ENCODE measurements at places on chromosomes 13 and 19.

DNA sequence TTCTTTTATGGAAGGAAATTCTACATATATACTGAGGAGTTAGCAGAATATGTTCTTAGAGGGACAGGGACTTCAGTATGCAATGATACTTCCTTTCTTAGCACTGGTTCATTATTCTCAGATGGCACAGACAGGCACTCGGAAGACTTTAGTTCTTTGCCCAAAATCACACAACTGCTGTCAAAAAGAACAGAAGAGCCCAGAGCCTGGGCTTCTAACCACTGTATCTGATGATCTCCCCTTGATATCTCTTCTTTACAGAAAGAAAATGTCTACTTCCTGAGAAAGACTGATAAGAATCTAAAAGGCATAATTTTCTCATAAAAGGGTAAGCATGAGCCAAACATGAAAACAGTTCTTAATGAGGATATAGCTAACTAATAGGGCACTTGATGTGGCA lies 2034.2 kb upstream of the PRR20A start:
- no peak for ATAC-seq

DNA sequence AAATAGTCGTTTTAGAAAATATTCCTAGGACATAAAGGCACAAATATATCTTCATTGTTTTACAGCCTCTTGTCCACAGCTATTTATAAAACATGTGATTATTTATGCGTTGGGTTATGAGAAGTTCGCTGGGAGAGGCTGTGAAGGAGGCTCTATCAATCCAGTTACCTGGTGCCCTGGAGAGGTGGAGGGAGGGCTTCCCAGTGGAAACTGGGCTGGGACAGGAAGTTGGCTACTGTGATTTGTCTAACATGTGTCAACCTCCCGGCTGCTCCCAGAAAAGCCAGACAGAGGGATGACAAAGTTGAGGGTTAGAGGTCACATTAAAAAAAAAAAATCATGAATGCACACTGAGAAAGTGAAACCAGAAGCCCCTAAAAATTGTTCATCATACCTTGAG lies 346.5 kb downstream of the ZNF536 start:
- no peak for ATAC-seq

GRCh38 chr13:107034236-107034872 lies 466.4 kb upstream of the ARGLU1 start:
- no peak for ATAC-seq

- no peak for ATAC-seq
Observed at GRCh38 chr13:34006011-34006410, 188.1 kb downstream of the RFC3 start.

DNA sequence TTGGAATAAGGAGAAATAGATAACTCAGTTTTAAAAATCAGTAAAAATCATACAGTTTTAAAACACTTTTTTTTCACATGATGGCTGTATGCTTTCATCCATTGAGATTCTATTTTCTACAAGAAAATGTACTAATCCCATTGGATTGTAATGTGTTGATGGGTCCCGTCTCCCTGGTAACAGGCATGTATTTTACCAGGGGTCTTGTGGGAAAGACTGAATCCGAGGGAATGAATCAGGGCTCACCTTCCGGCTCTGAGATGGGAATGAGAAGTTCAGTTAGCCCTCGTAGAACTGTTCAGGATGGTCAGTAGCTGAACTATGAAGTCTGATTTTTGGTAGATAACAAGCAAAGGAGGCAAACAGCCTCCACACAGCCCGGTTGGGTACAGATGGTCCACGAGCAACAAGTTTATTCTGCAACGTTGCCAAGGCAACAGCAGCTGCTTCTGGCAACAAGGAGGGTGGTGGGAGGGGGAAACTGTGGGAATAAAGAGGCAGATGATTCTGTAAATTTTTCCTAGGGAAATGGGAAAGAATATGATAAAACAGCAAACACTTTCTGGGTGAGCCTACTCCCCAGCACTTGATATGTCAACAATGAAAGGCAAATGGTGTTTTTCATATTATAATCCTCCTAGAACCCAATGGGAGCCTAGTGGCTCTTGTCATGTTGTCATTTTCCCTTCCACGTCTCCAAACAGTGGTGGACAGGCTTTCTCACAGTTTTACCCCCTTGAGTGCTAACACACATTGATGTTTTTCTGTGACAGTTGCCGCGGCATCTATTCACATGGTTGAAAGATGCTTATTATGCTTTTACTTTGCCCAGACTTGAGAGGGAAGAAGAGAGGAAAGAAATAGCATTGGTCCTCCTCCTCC lies 12.4 kb upstream of the SIAH3 start:
- no peak for ATAC-seq

GRCh38 chr19:3810708-3811355 lies 24.7 kb upstream of the MATK start:
- ATAC-seq = no peak

DNA sequence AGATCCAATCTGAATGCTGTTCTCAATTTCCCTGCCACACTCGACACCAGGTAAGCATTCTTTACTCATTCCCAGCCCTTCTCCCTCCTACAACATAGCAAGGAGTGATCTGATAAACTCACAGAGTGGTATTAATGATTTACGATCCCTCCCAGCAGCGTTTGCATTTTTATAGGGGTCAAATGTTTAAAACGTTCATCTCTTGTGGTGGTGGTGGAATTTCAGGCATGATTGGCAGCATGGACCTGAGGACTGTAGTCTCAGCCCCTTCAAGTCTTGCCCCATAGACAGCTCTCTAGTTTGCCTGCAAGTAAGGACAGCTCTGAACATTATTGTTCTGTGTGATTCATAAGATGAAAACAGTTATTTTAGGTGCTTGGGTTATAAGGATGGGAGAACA lies 565.7 kb downstream of the EFNB2 start:
- ATAC-seq = no peak

- ATAC-seq = no peak
Observed at GRCh38 chr13:93265800-93266199, 39.2 kb downstream of the GPC6 start.

DNA sequence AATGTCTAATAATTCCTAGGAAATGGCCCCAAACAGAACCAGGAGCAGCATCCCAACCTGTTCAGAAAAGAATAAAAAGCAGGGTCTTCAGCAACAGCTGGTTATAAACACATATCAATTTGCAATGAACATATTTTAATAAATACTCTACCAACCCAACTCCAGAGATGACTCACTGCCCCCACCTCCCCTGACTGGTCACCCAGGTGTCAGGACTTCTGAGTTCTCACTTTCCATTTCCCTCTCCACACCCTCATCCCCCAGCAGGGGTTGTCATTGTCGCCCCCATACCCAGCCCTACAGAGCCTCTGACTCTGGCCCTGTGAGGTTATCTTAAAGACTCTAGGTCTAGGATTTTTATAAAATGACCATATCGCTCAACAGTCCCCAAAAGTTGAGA lies 6.9 kb downstream of the SERPINE3 start:
- no peak for ATAC-seq

- ATAC-seq = no peak
Observed at GRCh38 chr13:114313061-114313860, 1.0 kb upstream of the CHAMP1 start.

DNA sequence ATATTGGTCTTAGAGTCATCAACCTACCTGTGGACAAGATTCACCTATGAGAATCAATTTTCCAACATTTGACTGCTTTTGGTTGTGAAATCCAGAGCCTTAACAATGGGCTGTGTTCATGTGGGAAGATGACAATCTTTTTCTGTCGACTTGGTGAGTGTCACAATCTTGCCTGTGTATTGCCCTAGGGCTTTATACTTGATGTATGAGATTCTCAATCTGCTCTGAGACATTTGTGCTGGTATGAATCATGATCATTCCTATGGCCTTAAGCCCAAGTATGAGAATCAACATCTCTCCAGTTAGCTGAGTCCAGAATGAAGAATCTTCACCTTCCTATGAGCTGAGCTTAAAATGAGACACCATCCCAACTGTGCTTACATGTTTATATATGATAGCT lies 68.7 kb downstream of the ZNF726 start:
- ATAC-seq = no peak

DNA sequence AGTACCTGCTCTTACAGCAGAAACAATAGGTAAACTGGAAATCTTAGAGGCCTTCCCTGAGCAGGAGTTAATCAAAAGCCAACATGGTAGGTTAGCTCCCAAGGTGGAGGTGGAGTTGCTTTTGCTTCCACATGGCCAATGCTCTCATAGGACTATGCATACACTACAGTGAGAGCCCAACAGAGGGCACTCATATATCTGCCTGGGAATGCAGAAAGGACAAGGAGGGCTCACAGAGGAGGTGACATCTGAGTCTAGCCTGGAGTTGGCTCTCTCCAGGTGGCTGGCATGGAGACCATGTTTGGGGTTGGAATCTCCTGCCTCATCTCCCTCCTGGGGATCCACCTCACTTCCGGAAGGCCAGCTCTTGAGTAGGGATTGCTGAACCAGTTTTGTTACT lies 34.6 kb downstream of the ATP8A2 start:
- no peak for ATAC-seq

DNA sequence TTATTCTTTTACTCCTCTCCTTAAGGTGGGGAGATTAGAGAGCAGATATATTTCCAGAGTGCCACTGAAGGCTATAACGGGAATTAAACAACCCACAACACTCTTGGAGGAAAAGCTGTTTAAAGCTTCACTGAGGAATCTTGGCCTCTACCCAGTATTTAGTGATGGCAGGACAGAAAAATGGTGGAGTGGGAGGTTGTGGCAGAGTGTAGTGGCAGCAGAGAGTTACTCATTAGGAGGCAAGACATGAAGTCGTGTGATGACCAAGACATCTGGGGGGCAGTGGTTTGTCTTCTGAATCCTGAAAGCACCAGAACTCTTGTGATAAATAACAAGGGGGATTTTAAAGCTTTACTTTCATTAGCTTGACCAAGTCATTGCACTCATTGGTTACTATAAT lies 563.5 kb upstream of the SLITRK5 start:
- ATAC-seq = no peak

- ATAC-seq = no peak
Observed at GRCh38 chr13:19822673-19823072, 39.9 kb upstream of the PSPC1 start.

DNA sequence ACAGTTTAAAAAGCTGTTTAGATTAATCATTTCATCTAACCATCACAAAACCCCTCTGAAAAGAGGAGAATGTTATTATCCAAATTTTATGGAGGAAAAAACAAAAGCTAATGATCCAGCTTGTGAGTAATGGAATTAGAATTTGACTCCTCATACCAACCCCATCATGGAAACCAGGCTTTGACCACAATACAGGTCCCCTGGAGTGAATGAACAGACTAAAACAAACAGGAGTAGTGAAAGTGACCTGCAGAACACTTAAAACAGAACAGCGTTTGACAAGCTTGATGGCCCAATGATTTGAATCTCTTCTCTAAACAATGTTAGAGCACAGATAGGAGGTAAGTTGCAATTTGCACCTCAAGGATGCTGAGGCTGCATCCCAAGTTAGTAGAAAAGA lies 230.0 kb downstream of the DCT start:
- ATAC-seq = no peak

DNA sequence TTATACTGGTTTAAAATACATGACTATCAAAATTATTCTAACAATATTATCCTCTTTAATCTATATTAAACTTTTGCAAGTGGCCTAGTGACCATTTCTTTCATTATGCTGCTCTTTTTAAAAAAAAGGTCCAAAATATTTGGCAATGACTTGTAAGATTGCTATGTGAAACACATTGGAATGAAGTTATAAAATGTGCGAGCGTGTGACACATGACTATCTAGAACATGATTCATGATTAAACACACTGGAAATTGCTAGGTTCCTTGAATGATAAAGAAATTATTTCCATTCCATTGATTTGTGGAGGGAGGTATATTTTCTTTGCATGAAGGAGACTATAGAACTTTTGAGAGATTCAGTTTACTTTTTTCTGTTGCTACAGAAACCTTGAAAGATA lies 739.1 kb downstream of the DIAPH3 start:
- no peak for ATAC-seq

- ATAC-seq = peak; percentile 93
Observed at GRCh38 chr19:34999498-35000337, at the start of gene GRAMD1A. TSS of gene GRAMD1A (plus strand) at chr19:35000323. CDS start at chr19:35000479, 156 bp downstream.

- ATAC-seq = peak; percentile 3
Observed at GRCh38 chr19:3699741-3700241, 477 bp downstream of the PIP5K1C start.

GRCh38 chr13:78326633-78327032 lies 276.7 kb downstream of the POU4F1 start:
- ATAC-seq = no peak

GRCh38 chr13:78638216-78638615 lies 20.7 kb downstream of the OBI1 start:
- ATAC-seq = no peak

DNA sequence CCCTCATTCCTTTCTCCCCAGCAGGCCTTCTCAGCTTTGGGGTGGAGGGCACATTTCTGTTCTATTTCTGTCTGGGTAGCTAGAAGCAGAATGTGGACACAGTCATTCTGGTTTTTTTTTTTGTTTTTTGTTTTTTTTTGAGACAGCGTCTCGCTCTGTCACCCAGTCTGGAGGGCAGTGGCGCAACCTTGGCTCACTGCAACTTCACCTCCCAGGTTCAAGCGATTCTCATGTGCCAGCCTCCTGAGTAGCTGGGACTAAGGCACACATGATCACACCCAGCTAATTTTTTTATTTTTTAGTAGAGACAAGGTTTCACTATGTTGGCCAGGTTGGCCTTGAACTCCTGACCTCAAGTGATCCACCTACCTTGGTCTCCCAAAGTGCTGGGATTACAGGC lies 20.3 kb downstream of the CLPTM1 start:
- ATAC-seq = no peak

- ATAC-seq = no peak
Observed at GRCh38 chr13:73975767-73976166, 158.4 kb downstream of the KLF12 start.

DNA sequence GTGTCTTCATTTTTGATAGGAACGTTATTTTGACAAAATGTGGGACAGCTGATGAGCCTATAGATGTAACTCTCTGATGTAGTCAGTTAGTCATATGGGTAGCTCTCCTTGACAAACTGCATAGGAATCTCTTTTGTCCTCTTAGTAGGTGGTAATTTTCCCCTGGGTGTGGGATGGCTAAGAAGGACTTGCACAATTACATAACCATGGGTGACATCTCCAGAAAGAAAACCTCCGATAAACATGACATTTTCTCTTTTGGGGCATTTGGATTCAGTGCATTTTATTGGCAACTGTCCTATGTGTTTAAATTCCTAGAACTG lies 41.8 kb downstream of the IGFL3 start:
- ATAC-seq = no peak
